ENCODE measurements at places on chromosomes 4 and X. TPM values are rescaled to one million over a fixed set of nuclear protein-coding genes. Genes with fewer than 3 reads are reported as not detected.

FAM9B gene
- polyA plus RNA-seq = 0.11 TPM

IL2 gene
- not detected for polyA plus RNA-seq

MAGED4 gene
- 3.1 TPM for polyA plus RNA-seq

RPA4 gene
- not detected for polyA plus RNA-seq

SAGE1 gene
- not detected for polyA plus RNA-seq

HMGB3 gene
- polyA plus RNA-seq = 3.0 TPM

CXXC4 gene
- 0.34 TPM for polyA plus RNA-seq

AIFM1 gene
- polyA plus RNA-seq = 24.5 TPM

Measured in adipose tissue (tissue), 3 donors.